ENCODE measurements at places on chromosomes 11 and 22. TPM values are rescaled to one million over a fixed set of nuclear protein-coding genes. Genes with fewer than 3 reads are reported as not detected.

OR52H1 gene
- not detected for polyA plus RNA-seq

DNA sequence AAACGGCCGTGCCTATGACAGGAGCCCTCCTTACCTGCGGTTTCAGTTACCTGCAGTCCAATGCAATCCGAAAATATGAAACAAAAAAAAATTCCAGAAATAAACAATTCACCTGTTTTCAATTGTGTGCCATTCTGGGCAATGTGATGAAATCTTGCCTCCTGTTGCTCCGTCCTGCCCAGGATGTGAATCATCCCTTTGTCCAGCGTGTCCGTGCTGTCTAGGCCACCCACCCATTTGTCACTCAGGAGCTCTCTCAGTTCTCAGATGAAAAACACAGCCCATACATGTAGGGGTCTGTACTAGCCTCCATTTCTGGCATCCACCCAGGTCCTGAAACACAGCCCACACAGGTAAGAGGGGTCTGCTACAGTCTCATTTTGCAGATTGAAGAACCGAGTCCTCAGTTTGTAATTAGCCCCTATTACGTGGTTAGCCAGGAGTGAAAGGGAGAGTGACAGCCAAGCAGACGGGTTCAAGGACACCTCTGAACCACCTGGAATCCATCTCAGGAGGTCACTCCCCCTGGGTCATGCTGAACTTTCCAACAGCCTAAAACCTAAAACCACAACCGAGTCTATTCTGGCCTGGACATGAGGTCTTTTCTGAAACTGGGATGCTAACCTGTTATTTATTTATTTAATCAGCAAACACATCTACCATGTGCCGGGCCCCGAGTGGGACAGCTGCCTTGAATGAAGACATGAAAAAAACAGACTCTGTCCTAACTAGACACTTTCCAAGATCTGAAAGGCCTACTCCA lies 317.2 kb downstream of the SHANK2 start:
- no peak for DNase-seq

TBX10 gene
- 0.12 TPM for polyA plus RNA-seq

GRCh38 chr11:74742070-74742469 lies 6.6 kb upstream of the RNF169 start:
- DNase-seq, result no peak

- no peak for DNase-seq
Measured at GRCh38 chr22:23145878-23146470, 697 bp downstream of the RAB36 start.

DNA sequence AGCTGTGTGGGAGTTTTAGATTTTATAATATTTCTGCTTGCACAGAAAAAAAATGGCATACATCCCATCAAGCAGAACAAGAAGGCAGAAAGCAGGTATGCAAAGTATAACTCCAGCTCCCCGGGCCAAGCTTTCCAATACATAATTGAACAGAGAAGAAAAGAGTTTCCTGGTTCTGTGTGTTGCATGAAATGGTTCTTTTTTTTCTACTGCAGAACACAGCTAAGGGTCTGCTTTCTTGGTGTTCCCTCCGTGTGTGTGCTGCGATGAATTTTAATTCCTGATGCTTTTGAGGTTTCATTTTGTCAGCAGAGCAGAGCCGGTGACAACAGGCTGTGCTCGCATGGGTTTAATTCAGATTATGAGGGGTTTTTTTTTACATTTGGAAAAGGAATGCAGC lies 70.7 kb upstream of the TTC12 start:
- no peak for DNase-seq

OR5AL1 gene
- polyA plus RNA-seq, result not detected

DNA sequence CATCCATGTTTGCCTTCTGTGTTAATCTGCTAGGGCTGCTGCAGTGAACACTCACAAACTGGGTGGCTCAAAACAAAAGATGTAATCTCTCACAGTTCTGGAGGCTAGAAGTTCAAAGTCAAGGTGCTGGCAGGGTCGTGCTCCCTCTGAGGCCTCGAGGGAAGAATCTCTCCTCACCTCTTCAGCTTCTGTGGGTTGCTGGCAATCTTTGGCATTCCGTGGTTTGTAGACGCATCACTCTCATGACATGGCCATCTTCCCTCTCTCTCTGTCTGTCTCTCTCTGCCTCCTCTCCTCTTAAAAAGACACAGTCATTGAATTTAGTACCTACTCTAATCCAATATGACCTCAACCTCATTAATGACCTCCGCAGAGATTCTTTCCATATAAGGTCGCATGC lies 78.8 kb downstream of the TSPAN18 start:
- no peak for DNase-seq

ARHGAP42 gene
- 7.3 TPM for polyA plus RNA-seq

- no peak for DNase-seq
Measured at GRCh38 chr22:47292546-47293320, 530.3 kb downstream of the TBC1D22A start.

BDNF gene
- polyA plus RNA-seq, result 0.06 TPM

Measured in liver (tissue), 10 donors.